SW480 (cell line): ENCODE measurements at places on chromosomes 7 and 10.
A peak's percentile ranks its signal among the peaks of the same experiment; 100 is the strongest.

GRCh38 chr7:7099584-7100014 lies 82.7 kb upstream of the C1GALT1 start:
- peak; percentile 96 for DNase-seq

DNA sequence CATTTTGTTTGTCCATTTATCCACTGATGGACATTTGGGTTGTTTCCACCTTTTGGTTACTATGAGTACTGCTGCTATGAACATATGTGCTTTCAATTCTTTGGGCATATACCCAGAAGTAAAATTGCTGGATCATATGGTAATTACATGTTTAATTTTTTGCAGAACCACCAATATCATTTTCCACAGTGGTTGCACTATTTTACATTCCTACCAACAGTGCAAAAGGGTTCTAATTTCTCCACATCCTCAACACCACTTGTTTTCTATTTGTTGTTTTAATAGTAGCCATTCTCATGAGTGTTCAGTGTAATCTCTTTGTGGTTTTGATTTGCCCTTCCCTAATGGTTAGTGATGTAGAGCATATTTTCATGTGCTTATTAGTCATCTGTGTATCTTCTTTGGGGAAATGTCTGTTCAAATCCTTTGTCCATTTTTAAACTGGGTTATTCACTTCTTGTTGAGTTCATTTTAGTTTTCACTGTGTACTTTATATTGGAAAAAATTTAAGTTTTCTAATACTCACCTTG lies 101.9 kb downstream of the HIBADH start:
- peak; percentile 13 for DNase-seq

- DNase-seq = peak; percentile 25
Measured at GRCh38 chr10:59907918-59908807, 1.8 kb upstream of the CCDC6 start.

- DNase-seq = no peak
Measured at GRCh38 chr7:6486438-6487183, 38.9 kb upstream of the DAGLB start.

DNA sequence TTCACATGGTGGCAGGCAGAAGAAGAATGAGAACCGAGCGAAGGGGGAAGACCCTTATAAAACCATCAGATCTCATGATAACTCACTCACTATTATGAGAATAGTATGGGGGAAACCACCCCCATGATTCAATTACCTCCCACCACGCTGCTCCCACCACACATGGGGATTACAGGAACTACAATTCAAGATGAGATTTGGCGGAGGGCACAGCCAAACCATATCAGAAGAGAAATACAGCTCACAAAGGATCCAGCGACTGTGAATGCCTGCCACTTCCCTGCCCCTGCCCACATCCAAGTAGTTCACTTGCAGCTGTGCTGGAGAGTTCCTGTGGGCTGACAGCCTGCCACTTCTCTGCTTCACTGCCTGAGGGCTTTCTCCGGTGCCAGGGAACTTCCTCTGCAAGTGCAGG lies 148.7 kb downstream of the C7orf25 start:
- DNase-seq = no peak

- no peak for DNase-seq
Measured at GRCh38 chr7:129536323-129536722, 34.0 kb downstream of the SMKR1 start.
